Stimulated activated CD8-positive, alpha-beta memory T cell treated with anti-CD3 and anti-CD28 coated beads, Interleukin-7, amount 100 ng/mL, for 4 hours (primary cell): ENCODE measurements at places on chromosomes 11 and 22.
A peak's percentile ranks its signal among the peaks of the same experiment; 100 is the strongest.

DNA sequence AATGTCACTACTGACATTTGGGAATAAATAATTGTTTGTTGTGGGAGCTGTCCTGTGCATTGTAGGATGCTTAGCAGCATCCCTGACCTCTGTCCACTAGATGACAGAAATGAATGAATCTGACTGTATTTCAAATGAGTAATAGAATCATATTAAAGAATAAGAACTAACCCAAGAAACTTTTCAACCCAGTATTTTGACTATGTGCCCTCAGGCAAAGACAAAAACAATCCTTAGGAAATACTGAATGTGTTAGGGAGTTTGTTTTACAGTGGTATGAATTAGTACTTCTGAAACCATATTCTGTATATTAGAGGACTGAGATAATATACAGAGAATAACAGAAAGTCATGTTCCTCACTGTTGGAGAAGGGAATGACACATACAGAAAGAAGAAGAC, 320.9 kb upstream of the PITPNB start:
- DNase-seq: no peak

- DNase-seq: no peak
Measured at GRCh38 chr22:26238596-26238995, 69.3 kb downstream of the SEZ6L start.

DNA sequence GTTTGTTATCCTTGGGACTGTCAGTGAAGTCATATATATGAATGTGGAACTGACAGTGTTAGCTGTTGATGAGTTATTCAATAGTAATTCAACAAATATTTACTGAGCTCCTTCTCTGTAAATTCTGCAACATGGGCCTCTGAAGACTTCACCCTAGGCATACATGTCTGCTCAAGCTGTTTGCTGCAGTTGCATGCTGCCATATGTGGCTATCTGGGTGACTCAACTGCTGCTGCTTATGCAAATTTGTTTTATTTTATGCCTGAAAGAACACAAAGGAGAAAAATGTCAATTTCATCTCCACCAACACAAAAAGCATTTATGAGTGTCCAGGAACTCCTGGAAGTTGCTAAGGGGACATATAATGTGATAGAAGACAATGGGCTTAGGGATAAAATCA, 417.6 kb downstream of the AASDHPPT start:
- no peak for DNase-seq

DNA sequence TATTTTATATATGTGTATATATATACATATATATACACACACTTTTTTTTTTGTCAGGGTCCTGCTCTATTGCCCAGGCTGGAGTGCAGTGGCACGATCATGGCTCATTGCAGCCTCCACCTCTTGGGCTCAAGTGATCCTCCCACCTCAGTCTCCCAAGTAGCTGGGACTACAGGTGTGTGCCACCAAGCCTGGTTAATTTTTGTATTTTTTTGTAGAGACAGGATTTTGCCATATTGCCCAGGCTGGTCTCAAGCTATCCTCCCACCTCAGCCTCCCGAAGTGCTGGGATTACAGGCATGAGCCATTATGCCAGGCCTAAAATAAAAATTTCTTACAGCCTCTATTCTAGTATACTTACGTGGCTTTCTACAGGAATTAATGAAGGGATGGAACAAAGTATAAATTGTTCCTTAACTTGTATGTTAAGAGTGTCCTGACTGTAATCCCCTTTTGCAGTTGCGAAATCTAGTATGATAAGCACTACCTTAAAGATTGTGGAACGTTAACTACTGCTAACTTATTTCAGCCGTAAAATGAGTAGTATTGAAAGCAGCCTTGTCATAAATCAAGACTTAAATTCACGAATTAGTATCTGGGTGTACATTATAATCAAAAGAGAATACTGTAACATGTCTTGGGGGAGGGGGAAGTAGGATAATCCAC, 2.1 kb downstream of the TRAF6 start:
- no peak for DNase-seq

DNA sequence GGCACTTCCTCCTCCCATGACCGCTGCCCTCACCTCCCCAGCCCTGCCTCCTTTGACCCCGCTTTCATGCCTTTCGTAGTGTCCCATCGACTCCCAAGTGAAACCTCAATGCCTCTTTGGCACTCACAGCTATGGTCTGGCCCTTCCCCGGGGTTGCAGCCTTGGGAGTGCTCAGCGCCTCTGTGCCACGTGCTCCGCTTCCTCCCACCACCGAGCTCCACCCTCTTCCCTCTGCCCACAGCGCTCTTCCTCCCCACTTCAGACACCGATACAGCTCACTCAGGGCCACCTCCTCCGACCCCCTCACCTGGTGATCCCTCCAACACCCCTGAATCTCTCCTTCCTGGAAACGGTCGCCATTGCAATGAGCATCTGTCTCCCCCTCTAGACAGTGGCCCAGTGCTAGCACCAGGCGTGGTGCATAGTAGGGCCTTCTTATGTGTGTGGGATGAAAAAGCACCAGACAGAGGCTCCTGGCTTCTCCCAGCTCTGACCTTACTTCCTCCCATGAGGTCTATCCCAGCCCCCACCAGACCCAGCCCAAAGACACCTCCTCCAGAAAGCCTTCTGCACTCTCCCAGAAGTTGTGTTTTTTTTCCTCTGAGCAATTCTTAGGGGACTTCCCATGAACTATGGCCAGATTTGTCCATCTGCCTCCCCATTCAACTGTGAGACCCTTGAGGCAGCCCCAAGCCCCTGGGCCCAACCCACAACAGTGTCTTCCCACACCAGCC, 16.4 kb upstream of the SCGB1A1 start:
- DNase-seq: peak; percentile 40
